Right renal cortex interstitium (tissue), 3 donors: ENCODE measurements at places on chromosomes 6 and 20. TPM values are rescaled to one million over a fixed set of nuclear protein-coding genes. Genes with fewer than 3 reads are reported as not detected.

Gene NKAIN4
- polyA plus RNA-seq, result 22.7 TPM

Gene ADAM33
- polyA plus RNA-seq, result 5.1 TPM

Gene BEND6
- polyA plus RNA-seq, result 6.8 TPM

Gene GPSM3
- 9.9 TPM for polyA plus RNA-seq

Gene HS3ST5
- polyA plus RNA-seq, result 1.0 TPM

Gene ETV7
- polyA plus RNA-seq, result 0.11 TPM

Gene MDFI
- 37.5 TPM for polyA plus RNA-seq

Gene RIPOR2
- polyA plus RNA-seq, result 7.4 TPM

Gene TTPAL
- polyA plus RNA-seq, result 10.9 TPM

Gene SIRPB2
- polyA plus RNA-seq, result 0.31 TPM

Gene CCN2
- polyA plus RNA-seq, result 233 TPM

Gene WFDC2
- polyA plus RNA-seq, result 180 TPM

Gene POU5F1
- 2.2 TPM for polyA plus RNA-seq

Gene C6orf118
- 3.5 TPM for polyA plus RNA-seq

- DNase-seq, result no peak
Observed at GRCh38 chr6:32457054-32457453, 17.4 kb downstream of the HLA-DRA start.

DNA sequence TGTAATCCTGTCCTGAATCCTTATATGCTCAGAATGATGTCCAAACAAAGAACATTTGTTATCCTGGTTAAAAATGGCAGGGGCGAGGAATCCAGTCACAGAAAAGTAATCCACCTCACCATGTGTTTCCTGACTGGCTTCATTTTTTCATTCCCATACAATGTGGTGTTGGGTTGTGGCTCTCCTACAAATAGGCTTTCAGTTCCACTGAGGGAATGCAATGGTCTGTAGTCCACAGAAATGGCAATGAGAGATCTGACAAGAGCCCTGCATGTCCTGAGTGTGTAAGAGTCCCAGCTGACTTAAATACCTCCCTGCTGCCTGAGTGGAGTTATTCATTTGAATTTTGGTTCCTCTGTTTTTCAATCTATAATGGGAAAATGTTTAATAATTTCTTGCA lies 47.4 kb upstream of the FBXL4 start:
- DNase-seq, result no peak

DNA sequence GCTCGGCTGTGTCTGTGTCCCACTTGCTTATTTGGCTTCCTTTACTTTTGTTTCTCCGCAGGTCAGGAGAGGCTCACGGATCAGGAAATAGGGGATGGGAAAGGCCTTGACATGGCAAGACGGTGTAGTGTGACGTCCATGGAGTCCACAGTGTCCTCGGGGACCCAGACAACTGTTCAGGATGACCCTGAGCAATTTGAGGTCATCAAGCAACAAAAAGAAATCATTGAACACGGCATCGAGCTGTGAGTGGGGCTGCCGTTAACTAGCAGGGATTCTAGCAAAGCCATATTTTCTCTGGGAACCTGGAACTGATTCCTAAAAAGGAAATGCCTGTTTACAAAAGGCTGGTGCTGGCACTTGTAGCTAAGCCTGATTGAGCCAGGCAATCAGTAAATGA lies 54.4 kb downstream of the ARFGEF2 start:
- DNase-seq, result no peak

DNA sequence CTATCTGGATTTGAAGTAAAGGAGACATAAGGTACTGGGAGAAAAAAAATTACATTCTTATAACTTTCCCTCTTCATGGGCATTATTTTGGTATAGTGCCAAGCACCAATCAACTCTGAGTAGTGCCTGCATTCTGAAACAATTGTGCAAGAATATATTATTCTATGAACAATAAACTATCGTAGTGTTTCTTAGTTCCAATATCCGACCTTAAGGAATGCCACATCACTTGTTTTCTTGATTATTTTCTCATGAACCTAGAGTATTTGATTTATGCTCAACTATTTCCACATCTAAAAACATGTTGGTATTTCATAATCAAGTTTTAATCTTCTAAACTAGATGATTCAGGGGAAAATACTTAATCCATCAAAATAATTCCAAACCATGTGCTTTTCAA lies 294.4 kb upstream of the TBX18 start:
- no peak for DNase-seq

DNA sequence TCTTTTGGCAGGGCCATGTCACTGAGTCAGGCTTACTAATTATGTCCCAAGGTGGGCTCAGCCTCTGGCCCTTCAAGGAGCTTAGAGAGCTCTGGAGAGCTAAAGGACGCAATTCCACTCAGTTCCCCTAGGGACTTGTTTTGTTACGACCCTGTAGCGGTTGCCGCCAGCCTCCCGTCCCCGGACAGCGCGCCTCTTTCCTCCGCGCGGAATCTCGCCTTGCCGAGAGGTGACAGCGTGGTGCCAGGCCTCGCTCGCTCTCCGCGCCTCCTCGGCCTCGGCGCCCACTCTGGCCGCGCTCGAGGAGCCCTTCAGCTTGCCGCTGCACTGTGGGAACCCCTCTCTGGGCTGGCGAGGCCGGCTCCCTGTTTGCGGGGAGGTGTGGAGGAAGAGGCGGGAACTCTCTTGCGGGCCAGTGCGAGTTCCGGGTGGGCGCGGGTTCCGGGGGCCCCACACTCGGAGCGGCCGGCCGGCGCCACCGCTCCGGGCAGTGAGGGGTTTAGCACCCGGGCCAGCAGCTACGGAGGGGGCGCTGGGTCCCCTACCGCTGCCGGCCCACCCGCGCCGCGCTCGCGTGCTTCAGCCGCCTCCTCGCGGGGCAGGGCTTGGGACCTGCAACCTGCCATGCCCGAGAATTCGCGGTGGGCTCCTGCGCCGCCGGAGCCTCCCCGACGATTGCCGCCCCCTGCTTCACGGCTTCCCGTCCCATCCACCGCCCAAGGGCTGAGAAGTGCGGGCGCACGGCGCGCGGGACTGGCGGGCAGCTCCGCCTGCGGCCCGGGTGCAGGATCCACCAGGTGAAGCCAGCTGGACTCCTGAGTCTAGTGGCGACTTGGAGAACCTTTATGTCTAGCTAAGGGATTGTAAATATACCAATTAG lies 9.9 kb upstream of the ZNF311 start:
- DNase-seq, result no peak

- DNase-seq, result no peak
Observed at GRCh38 chr6:81215092-81215432, 537.4 kb downstream of the TENT5A start.

- DNase-seq, result no peak
Observed at GRCh38 chr6:147870506-147871110, 362.1 kb downstream of the SAMD5 start.

- no peak for DNase-seq
Observed at GRCh38 chr20:1326031-1326930, 2.7 kb downstream of the SDCBP2 start.

- no peak for DNase-seq
Observed at GRCh38 chr6:156507656-156508055, 269.5 kb upstream of the ARID1B start.

- no peak for DNase-seq
Observed at GRCh38 chr20:33719277-33719988, 677 bp downstream of the PXMP4 start.

DNA sequence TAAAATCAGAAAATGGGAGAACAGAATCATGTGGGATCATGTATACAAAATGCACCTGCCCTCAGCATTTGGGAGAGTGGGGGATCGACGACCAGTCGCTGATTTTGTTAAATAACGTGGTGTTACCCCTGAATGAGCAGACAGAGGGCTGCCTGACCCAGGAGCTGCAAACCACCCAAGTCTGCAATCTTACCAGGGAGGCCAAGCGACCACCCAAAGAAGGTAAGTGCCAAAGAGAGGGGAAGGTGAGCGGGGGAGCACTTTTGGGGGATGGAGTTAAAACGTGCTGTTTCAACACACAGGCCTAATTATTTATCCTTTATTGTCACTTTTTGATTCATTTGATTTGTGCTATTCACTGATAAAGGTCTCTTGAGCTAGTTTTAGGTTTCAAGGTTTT lies 4.1 kb downstream of the ADGRB3 start:
- DNase-seq, result no peak

- no peak for DNase-seq
Observed at GRCh38 chr6:12017876-12018401, 5.8 kb downstream of the HIVEP1 start.

GRCh38 chr6:55088902-55089301 lies 85.4 kb upstream of the HCRTR2 start:
- no peak for DNase-seq

- no peak for DNase-seq
Observed at GRCh38 chr6:45647341-45648261, 269.9 kb upstream of the SUPT3H start.

DNA sequence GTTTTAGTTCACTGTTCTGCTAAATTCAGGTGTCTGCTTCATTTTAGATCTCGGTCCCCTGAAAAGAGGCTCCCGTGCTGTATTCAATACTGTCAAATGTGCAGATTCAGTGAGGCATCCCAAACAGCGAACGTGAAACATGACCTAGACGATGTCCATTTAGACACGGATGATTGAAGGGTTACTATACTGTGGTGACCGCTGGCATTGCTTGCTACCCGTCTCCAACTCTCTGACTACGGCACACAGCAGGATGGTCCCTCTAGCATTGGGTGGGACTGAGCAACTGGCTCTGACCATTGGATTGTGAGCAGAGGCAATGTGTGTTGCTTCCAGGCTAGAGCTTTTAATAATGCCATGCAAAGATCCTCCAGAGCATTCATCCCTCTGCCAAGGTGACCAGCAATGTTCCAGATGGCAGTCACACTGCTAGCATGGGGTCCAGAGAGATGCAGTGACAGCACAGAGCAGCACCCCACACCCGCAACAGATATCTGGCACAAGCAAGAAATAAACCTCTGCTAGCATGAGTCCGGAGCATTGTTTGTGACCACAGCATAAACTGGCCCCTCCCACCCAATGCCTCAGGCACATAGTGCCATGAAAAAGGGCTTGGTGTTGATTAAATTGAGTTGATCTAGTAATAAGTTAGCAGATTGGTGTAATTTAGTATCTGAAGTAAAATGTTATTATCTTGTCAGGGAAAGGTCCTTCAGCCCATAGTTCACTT lies 9.0 kb downstream of the METTL24 start:
- no peak for DNase-seq

DNA sequence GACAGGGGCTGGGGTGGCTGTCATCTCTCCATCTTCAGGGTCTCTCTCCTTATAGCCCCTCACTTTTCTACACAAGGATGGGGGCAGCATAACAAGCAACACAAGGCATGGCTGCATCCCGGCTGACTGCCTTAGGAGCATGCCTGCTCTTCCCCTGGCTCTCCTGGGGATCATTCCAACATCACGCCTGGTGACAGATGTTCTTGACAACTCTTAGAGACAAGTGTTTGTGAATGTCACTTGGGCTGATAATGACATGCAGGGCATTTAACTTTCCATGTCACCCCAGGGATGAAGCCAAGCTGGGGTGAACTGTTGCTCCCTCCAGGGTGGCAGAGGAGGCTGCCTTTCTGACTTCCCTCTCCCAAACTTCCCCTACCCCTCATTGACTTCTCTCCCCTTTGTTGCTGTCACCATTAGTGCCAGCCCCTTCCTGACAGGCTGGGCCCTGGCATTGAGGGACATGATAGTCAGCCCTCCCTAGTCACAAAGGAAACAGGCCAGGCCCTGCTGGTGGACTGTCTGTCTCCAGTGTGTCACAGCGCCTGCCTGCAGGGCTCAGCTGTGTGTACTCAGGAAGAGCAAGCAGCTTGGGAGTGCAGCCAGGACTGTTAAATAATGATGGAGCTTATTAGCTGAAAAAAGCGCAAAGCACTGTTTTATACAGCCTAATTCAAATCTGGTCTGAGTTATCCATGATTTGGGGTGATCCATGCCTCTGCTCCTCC lies 161.8 kb downstream of the LRFN2 start:
- peak; percentile 38 for DNase-seq

GRCh38 chr6:147204060-147204785 lies at the start of gene STXBP5:
Gene STXBP5 (plus strand): TSS chr6:147204417. CDS start chr6:147204533, 116 bp downstream.
- no peak for DNase-seq

- DNase-seq, result no peak
Observed at GRCh38 chr6:90195094-90195829, 101.4 kb downstream of the BACH2 start.

DNA sequence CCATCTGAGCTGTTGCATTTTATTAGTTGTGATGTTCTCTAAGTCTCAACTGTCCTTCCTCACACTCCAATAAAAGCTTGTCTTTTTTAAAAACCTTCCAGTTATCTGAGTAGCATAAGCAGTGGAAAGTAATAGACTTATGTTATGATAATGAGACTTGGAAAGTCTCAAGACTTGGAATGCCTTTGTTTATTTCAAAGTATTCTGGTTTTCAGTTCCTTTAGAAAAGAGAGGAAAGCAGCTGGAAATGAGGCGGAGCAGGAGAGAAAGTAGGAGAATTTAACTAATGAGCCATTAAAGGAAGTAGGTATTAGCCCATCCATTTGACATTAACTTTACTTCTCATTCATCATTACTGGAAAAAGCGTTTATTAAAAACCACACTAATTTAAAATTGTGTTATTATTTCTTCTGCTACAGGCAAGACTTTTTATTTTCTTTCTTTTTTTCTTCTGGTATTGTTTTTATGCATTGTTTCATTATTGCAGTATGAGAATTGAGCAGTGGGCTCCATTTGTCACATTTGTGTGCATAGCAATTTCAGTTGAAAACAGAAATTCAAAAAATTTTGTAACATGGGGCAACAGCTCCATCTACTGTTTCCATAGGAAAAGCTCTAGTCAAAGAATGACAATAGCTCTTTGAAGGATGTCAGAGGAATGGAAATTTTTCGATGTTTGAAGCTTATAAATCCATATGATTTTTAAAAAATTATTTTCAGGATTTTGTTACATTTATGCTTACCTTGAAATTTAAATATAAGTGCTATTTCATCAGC lies 194.8 kb downstream of the COL9A1 start:
- no peak for DNase-seq

GRCh38 chr6:144262470-144263369 lies 22.4 kb upstream of the UTRN start:
- no peak for DNase-seq

GRCh38 chr20:8940326-8940725 lies 128.6 kb upstream of the PLCB4 start:
- DNase-seq, result no peak

- no peak for DNase-seq
Observed at GRCh38 chr20:15439551-15439950, 1102.1 kb upstream of the FLRT3 start.

GRCh38 chr20:20755674-20756319 lies 43.4 kb upstream of the RALGAPA2 start:
- no peak for DNase-seq

DNA sequence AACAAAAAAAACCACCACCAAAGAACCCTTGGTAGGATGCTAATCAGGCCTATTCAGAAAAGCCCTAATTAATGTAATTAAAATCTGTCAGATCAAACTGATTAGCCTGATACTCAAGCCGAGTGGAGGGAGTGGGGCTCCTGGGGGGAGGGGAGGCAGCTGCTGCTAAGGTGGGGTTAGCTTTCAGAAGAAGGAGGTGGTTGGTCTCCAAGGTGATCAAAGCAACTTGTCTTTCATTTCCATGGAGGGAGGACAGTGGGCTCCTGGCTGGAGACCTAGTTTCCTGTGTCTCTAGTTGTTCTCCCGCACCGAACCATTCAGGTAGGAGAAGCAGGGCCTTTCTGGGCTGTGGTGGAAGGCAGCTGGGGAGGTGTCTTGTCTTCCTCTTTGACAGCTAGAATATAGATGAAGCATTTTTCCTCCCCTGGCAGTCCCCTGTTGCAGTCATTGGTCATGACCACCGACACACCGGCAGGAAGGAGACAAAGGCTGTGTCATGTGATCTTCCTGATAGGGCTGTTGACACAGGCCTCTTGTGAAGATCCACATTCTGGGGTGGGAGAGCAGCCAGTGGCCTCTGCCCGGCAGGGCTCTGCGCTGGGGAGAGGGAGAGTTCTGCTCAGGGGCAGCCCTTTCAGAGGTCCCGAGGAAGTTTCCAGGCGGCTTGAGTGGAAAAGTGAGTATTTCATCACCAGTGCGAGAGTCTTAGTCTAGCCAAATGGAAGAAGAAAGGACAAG lies 39.9 kb upstream of the PRDM1 start:
- DNase-seq, result no peak
